Fibroblast of the conjunctiva (primary cell): ENCODE measurements at places on chromosomes 2 and 18.
A peak's percentile ranks its signal among the peaks of the same experiment; 100 is the strongest.

- no peak for DNase-seq
Measured at GRCh38 chr2:167681234-167682015, 566.0 kb downstream of the STK39 start.

GRCh38 chr2:230226051-230226551 lies 565 bp downstream of the SP140 start:
- no peak for DNase-seq

DNA sequence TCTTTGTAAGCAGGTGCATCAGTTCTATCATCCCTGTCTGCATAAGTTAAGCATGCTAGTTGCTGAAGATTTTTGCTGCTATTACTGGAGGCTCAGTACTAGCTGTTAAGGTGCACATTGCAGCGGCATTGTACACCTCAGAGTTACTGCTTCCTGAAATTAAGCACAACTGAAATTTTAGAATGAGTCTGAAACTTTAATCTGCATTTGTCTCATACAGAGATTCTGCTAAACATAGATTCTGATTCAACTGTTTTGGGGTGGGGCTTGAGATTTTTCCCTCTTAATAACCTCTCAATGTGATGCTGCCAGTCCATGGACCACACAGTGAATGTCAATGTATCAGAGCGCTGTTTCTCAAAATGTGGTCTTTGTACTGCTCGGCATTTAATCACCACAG lies 585.7 kb upstream of the GCFC2 start:
- DNase-seq, result no peak

DNA sequence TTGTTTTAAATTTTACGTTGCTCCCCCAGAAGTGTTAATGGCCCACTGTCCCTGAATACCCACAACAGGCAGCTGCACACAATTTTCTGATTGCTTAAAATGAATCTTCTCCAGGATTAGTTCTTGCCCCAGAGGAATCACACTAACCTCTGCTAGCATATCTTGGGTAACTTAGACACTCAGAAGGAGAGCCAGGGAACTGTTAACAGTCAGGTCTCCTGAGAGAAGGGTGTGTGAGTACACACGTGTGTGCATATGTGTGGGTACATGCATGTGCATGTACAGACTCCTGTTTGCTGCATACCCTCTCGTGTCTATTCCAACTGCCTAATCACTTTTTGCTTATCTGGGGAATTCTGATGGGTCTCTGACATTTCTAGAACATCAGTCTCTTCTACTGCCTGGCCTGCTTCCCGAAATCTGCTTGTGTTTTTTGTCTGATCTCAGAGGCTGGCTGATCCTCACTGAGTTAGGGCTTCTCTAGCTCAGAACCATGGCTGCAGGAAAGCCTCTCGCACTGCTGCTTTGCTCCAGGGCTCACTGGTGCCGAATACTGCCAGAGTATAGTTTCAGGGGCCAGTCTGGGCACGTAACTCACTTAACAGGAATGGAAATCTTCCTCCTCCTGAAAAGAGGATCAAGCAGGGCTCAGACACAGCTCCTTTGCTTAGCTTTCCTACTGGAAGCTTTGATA lies 62.8 kb downstream of the PRELID3A start:
- DNase-seq, result no peak

DNA sequence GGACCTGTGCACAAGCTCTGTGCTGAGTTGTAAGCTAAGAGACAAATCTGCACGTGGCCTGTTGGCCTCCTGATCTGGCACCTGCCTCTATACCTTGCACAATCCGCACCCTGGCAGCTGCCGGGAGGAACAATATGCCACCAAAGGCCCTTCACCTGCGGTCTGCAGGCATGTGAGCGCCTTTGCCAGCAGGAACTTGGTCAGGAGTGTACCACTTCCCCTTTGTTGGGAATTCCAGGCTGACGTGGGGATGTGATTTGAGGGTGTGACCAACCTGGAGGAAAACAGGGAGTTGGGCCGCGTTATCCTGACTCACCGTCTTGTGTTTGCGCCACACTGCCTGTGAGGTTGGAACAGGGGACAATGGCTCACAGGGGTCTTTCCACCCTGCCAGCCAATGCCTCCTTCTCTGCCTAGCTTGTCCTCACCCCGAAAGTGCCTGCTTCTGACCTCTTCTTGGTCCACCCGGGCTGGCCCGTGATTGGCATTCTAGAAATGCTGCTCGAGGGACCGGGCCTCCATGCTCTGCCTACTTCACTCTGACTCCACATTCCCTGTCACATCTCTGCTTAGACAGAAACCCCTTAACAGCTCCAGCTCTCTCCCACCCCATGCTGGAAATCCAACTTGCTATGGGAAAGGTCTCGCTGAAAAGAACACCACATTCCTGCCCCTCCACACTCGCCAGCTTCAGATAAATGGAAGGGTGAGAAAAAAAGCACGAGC lies 67.1 kb upstream of the MAP4K4 start:
- no peak for DNase-seq

DNA sequence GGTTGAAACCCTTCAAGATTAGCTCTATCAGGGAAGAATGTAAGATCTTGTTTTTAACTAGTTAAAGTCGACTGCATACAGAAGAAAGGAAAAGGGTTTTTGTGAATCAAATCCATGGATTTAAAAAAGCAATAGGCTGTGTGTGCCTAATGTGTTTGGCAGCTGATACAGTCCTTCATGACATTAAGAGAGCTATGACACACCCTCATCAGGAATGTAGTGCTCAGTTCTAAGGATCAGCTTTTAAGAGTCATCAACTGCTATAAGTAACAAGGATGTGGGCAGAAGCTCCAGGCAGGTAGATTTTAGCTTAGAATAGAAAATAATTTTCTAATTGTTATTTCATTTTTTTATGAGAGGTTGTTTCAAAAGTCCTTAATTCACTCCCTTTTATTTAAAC lies 52.9 kb downstream of the PPP1R1C start:
- DNase-seq, result no peak

GRCh38 chr2:20467789-20468548 lies 21.1 kb downstream of the RHOB start:
- DNase-seq, result no peak

- DNase-seq, result no peak
Measured at GRCh38 chr2:128512379-128513115, 193.9 kb upstream of the HS6ST1 start.

GRCh38 chr2:9613291-9613690 lies 17.5 kb downstream of the YWHAQ start:
- DNase-seq, result peak; percentile 65

DNA sequence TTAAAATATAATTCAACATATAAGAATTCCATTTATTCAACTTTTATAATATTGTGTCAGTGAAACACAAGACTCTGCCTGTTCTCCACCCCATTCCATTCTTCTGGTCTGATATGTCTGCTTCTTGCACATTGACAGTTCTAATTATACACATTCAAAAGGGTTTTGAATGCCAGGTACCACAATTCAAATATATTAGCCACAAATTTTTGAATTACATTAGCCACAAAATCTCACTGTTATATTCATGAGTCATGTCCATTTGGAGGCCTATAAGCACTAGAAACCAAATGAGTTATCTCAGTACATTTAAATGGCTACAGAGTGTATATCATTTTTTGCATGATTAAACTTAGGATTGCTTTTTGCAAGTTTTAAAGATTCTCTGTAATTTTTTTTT lies 72.1 kb downstream of the CCDC150 start:
- no peak for DNase-seq

DNA sequence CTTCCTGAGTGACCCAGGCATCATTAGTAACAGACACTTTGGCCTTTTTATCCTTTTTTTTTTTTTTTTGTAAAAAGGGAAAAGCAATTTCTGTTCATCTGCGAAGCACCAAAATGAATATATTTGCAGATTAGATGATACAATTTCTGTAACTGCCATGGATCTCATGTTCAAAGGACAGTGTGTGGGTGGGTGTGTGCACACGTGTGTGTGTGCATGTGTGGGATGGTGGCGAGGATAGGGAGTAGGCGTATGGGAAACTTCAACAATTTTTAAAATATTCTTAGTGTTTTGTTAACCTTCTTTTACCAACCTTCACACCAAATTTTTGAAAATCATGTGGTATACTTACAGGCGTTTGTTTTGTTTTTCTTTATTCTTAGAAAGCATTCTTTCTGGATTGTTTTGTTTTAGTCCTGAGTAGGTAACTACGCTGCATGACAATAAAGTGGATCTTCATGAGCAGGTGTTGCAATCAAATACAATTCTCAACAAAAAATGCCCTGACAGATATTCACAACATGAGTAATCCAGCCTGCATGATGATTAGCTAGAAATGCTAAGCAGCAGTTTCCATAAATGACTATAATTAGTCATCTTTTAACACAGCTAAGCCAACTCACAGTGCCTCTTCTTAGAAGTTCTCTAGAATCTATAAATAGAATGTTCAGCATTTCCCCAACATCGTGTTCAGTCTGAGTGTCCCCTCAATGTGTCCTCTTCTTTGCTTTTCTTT lies 53.5 kb upstream of the RMDN2 start:
- peak; percentile 3 for DNase-seq

- no peak for DNase-seq
Measured at GRCh38 chr2:226652983-226653765, 146.4 kb downstream of the IRS1 start.

DNA sequence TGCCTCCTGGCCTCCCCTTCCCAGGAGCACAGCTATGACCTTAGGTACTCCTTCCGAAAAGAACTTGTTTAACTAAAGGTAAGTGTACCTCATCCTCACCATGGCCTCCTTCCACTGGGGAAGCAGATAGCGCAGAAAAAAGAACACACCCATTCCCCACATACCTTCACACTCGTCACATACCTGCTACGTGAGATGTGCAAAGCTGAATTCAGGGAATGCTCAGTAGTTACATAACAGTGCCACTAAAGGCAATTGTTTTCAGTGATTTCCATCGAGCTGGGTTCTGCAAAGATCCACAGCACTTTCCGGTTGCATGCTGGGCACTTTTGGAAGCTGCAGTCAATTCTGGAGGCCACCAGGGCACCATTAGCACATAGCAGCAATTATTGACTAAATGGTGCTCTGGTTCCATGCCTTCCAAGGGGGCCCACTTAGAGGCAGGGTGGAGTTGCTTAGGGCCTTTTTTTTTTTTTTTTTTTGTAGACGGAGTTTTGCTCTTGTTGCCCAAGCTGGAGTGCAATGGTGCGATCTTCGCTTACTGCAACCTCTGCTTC lies 41.0 kb downstream of the PAX8 start:
- no peak for DNase-seq

- DNase-seq, result no peak
Measured at GRCh38 chr2:10720306-10720705, 1.1 kb upstream of the ATP6V1C2 start.

DNA sequence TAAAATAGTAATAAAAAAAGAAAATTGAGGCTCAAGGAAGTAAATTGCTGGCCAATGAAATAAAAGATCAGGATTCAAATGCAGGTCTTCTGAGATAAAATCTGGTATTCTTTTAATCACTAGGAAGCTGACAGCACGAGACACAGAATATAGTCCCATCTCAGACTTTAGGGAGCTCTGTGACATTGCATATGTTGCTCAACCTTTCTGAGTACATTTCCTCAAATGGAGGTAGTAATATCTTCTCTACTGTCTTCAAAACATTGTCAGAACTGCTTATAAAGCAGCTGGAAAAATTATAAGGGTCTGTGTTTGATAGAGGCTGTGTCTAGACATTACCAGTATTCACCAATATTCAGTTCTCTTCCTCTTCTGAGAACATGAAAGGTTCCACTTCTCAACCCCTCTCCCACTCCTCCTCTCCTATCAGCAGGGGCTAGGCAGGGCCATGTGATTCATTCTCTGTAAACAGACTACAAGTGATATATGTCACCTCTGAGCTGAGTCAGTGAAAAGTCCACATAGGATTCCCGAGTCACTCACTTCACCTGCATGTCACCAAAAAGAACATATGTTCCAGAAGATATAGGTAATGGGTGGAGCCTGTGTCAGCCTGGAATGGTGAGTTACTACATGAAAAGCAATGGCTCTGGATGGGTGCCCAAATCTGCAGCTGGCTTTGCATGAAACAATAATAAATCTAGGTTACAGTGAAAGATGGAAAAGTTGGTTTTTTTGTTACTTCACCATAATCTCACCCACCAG lies 7.1 kb downstream of the KCNE4 start:
- DNase-seq, result no peak

DNA sequence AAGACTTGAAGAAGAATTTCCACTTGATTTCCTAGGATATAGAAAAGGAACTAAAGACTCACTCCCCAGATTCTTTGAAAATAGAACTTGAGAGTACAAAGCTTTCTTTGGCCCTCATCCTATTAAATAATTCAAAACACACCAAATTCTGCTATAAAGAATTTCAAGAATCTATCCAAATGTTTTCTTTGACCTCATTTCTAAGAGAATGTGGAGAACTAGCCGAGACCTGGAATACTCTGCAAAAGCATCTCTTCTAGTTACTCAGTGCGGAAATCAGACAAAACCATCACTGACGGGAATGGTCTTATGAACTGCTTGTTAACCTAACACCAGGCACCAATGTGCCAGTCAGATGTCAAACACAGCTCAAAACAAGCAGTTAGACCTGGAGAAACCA lies 44.2 kb upstream of the ARL5A start:
- peak; percentile 26 for DNase-seq

DNA sequence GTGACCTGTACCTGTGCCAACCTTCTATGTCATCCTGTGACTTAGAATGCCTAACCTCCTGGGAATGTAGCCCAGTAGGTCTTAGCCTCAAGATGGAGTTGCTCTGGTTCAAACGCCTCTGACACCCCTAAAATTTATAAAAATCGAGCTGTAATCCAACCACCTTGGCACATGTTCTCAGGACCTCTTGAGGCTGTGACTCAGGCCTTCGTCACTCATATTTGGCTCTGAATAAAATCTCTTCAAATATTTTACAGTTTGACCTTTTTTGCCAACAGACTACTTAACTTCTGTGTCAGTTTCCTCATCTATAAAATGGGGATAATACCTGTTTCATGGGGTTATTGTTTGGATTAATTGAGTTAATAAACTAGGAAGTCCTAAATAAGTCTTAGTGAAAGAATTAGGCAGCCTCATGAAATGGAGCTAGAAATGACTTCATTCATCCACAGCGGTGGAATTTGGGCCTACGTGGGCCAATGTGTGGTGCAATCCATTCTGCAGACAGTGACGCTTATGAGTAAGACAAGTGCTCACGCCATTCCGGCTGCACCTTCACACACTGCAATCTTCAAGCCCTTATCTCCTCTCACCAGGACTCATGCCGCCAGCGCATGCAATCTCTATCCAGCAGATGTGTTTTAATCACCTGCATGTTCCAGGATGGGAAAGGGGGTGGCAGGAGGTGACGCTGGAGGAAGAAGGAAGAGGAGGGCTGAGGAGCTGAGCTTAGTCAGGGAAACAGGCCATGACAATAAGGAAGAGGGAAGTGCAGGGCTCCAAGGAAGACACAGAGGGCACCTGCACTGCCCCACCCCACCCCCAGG lies 2.0 kb upstream of the UBE2F start:
- no peak for DNase-seq
